GM12864 (cell line): ENCODE measurements at places on chromosomes 5 and 9.

DNA sequence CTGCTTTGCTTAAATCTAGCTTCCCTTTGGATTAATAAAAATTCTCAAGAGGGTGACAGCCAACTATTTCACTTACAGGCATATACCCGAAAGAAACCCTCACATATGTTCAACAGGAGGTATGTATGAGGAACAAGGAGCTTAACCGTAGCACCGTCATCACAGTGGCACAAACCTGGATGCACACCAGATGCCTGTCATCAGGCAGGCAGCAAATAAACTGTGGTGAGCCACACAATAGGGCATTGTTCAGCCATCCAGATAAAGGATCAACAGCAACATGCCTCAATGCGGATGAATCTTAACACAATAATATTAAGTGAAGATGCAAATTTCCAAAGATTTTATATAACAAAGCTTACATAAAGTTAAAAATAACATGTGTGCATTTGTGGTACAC is 5.5 kb upstream of the TNFSF15 start:
- no peak for DNase-seq

DNA sequence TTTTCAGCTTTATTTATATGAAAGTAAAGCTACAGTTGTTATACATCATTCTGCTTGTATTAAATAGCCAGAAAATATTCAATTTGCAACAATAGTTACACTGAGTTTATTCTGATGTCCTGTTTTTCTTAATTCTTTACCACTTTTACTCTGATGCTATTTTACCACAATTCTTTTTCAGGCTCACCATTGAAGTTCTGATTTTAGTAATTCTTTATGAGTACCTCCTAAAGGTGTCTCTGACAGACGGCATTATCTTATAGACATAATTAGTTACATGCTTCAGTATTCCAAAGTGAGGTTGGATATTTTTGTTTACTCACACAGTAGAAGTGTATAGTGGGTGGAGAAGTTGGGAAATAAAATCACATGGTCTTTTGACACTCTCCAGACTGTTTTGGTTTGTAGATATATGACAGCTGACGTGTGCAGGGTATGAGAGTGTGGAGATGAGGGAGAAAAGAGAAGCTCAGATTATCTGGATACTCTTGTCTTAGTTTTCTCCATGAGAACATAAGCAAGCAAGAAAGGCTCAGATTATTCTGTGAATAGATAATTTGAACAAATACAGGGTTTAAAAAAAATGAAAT is 97.4 kb downstream of the FBXO4 start:
- no peak for DNase-seq

DNA sequence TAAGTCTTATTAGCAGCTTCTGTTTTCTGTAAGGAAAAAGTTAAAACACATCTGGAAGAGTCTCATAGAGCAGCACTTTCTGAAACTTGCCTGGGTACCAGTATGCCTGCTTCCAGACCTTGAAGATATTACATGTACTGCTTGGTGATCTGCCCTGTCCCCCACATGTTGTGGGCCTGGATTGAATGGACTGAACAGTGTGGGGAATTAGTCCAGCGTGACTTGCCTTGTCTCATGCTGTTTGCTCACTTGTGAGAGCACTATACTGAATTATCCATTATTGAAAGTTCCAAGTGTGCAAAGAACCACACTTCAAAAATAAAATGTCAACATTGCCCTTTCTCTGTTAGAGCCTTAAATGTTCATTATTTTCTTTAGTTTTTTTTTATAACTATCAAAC is 8.9 kb downstream of the CTNNA1 start:
- DNase-seq: no peak

DNA sequence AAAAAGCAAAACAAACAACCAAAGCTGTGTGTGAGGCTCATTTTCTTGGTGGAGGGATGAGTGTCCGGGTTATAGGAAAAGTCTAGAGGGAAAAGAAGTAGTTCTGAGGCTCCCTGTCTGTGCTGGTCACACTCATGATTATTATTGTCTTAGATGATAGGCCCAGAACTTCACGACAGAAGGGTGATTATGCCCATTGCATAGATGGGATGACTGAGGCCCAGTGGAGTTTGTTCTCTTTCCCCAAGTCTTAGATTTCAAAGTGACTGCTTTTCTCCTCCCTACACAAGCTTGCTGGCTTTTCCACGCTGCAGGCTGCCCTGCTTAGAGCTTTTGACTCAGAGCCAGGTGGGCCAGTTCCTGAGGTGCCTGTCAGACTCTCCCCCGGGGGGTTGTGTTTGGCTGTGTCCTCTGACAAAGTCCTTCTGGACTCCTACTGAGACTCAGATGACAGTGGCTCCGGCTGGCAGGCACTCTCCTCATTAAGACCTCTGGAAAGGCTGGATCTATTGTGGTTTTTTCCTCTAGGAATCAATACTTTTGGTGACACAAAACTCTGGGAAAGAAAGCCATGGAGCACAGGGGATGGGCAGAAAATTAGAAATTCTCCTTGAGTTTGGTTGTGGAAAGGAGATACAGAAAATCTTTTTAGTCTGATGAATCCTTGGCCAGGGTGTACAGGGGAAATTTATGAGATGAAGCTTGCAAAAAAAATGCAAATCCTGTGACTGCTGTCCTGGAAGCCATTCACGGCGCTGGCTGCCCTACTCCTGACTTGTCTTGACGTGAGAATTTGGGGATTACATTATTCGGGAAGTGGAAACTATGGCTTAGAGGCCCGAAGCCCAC is 120.9 kb downstream of the NSG2 start:
- no peak for DNase-seq

- DNase-seq: no peak
Measured at GRCh38 chr9:133633681-133634080, 2.5 kb upstream of the DBH start.

DNA sequence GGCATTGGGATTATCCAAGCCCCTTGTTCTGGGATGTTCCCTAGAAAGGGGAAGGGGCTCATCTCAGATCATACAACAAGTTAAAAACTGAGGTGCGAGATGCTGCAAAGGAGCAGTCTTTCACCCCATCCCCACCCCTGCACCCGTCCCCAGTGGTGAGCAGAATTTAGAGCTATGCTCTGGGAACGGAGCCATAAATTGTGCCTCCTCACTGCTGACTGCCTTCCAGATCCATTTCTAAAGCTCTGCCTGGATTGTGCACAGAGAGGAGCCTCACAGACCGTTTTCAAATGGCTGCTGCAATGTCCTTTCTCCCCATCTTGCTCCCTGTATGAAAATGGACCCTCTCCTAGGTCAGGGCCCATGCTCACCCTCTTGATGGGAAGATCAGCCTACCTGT is 8.3 kb downstream of the SLC25A48 start:
- DNase-seq: no peak

GRCh38 chr5:118620233-118620632 is 368.1 kb downstream of the DTWD2 start:
- no peak for DNase-seq

- DNase-seq: no peak
Measured at GRCh38 chr9:130675396-130675795, 11.0 kb downstream of the PRDM12 start.

DNA sequence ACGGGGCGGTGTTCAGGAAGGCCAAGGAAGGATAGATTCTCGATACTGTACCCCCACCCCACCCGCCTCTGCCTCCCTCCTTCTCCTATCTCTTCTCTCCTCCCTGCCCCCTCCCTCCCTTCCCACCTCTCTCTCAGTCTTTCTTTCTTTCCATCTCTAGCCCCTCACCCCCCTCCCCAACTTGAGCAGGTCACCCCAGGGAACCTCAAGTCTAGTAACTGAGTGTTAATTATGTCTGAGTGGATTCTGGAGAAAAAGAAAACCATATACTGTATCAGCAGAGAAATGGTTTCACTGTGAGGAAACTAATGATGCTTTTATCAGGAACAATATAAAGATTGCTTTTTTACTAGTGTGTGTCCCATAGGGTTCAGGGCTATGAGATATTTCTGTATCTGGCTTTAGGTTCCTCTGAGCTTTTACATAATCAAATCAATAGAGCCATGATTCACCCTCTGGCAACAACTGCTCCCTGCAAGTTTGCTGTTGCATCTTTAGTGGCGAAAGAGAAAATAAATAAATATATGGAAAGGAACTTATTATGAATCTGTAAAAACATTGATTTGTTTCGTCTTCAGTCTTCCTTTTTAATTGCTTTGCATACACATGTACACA is 639.7 kb downstream of the CCDC171 start:
- no peak for DNase-seq

DNA sequence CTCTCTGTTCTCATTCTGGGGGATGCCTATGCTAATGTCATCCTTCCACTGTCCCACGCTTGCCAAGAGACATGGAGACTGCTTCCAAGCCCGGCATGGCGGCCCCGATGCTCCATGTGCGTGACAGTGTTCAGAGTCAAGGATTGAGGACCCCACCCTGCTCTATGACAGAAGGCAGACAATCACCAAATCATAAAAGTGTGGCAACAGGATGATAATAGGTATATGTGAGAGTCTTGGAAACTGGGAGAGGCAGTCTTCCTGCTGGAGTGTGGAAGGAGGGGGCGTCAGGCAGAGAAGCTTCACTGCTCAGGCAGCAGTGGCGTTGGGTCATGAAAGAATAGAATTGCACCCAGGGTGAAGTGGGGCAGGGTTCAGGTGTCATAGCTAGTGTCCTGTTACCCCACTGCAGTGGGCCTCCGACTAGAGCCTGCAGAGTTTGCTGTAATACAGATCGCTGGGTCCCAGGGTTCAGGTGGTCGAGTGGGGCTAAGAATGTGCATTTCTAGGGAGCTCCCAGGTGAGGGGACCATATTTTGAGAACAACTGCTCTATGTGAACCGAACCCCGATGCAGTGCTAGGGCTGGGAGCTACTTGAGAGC is 12.5 kb upstream of the GADD45G start:
- DNase-seq: no peak

DNA sequence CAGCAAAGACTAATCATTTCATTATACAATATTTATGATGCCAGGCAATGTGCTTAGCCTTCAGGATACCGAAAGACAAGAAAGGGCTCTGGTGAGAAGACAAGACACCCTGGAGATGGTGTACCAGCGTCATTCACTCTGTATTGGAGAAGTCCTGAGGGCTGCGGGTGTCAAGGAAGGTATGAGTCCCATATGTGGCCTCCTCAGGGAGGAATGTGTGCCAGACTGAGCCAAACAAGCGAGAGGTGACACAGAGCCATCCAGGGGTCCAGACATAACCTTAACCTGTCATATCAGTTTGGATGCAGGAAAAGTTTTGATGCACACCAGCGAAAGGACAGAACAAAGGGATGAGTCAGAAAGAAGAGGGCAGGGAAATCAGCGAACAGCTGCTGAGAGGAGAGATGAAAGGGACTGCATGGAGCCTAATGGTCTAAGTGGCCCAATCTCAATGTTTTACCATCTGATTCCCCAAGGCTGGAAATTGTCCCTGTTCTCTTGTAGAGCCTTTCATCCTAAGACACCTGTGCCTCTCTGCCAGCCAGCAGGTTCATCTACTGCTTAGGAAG is 38.9 kb downstream of the ADRA1B start:
- no peak for DNase-seq

DNA sequence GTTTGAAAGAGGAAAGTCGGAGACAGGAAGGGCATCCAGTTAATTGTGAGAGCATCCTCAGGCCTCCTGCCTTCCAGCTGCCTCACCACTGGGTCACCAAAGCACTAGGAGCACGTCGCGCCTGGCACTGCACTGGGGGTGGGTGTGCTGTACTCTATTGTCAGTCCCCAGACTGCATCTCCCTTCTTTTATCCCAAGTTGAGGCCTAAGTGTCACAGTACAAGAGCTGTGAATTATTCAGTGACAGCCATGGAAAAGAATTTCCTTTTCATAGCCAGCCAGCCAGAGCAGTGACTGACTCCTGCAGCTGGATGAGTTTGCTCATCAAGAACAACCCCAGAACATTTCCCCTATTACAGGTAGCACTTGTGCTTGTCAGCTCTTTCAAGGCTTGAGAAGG is 16.3 kb downstream of the CLTA start:
- no peak for DNase-seq

DNA sequence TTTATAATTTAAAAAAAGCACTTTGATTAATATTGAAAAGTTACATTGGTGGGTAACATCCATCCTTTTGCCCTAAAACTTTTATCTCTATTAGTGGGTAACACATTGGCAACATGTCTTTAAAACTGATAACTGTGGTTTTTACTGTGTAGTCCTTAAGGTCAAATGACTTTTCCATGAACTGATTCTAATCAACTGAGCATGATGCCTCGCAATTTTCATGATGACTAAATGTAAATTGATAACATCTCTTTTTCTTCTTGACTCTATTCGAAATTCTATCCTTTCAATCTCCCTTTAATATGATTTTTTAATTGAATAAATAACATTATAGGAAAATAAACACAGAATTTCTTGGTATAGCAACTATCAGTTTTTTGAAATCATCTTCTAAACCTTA is 6.3 kb upstream of the IL5 start:
- no peak for DNase-seq

DNA sequence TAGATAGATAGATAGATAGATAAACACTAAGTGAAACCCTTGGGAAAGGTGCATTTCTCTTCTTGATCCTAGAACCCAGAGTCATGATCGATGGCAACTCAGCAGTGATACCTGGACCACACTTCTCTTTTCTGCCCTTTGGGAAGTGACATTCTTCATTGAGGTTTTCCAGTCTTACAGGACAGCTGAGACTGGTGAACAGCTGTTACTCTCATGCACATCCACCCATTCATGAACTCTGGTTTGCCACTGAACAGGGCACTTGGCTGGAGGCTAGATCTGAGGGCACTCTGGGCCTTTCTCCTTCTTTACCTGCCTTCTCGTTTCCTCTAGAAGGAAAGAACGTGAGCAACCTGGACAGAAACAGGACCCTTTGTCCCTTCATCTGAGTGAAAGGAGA is 164.5 kb downstream of the DRD1 start:
- no peak for DNase-seq

- no peak for DNase-seq
Measured at GRCh38 chr9:76463211-76463610, 4.2 kb downstream of the GCNT1 start.

GRCh38 chr9:12813960-12814876 is 39.4 kb downstream of the LURAP1L start:
- no peak for DNase-seq

DNA sequence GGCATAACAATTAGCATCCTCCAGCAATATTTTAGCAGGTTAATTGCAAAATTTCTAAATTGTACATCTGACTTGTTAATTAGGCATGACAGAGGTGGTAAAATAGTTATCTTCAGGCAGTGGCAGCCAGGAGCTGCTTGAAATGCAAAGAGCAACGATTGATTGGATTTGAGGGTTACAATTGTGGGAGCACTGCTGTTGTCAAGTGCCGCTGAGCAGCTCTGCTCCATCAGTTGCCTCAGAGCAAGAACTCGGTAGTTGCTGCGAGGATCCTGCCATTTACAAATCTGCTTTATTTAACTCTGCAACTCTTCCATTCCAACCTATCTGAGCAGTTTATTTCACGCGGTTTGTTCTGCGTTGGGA is 12.6 kb downstream of the PBX3 start:
- DNase-seq: no peak

- DNase-seq: no peak
Measured at GRCh38 chr5:181053488-181054121, 13.5 kb downstream of the BTNL9 start.

DNA sequence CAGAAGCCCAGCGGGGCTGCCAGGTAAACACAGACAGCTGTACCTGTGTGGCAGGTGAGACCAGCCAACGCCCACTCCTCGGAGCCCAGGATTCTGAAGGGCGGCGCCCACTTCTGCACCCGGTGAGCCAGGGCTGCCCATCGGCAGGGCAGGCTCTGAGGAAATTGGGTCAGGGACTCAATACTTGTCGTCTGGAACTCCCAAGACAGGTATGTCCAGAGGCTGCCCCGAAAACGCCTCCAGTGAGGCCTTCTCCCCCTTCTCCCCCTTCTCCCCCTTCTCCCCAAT is 19.8 kb downstream of the GLT6D1 start:
- DNase-seq: no peak
